Stimulated activated CD4-positive, alpha-beta T cell treated with anti-CD3 and anti-CD28 coated beads, Interleukin-4, amount 100 ng/mL, for 1 hour (primary cell): ENCODE measurements at places on chromosomes 13 and 19.

DNA sequence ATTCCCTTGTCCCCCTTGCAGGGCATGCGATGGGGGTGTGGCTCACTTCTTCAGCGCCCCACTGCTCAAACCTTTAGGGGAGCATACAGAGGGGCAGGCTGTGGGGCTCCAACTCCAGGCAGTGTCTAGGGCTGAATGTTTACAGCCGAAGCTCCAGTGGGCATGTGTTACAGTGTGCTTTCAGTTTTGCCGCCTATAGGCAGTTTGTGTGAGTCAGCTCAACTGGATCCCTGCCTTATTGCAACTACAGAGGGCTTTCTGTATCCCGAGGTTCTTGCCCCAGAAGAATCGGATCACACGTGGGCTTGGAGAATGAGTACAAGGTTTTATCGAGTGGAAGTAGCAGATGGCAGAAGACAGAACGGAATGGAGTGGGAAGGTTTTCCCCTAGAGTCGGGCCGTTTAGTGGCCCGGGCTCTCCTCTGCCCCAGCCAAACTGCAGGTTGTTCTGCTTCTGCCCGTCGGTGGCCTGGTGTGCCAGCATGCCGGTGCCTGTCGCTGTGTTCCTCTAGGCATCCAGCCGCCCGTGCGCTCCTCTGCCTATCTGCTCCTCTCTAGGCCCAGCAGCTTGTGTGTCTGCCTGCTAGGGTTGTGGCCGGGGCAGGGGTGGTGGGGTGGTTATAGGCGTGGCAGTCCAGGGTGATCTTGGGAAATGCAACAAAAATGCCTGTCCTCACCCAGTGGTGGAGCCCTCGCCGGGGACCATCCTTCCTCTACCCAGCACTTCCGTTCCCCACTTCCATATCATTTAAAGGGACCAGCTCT, 435.9 kb upstream of the SGCG start:
- DNase-seq, result no peak

DNA sequence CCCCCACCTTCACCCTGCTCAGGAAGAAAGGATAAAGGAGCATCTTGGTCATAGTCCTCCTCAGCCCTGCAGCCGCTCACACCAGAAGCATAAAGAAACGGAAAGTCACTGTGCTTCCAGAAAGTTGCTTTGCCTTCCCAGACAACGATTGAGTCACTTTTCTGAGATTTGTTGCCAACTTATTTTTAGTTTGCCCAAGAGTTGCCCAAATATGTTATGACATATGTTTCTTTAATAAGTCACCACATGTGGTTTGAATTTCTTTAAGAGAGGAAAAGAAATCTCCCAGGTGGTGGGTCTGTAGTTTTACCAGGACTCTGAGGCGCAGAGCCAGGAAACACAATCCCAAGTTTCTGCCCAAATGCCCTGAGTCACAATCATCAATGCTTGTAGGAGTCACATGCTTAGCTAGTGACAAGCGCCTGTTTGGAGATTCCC, 63.4 kb upstream of the LRCH1 start:
- DNase-seq, result no peak

GRCh38 chr13:26480246-26480855, 77.1 kb upstream of the WASF3 start:
- no peak for DNase-seq

DNA sequence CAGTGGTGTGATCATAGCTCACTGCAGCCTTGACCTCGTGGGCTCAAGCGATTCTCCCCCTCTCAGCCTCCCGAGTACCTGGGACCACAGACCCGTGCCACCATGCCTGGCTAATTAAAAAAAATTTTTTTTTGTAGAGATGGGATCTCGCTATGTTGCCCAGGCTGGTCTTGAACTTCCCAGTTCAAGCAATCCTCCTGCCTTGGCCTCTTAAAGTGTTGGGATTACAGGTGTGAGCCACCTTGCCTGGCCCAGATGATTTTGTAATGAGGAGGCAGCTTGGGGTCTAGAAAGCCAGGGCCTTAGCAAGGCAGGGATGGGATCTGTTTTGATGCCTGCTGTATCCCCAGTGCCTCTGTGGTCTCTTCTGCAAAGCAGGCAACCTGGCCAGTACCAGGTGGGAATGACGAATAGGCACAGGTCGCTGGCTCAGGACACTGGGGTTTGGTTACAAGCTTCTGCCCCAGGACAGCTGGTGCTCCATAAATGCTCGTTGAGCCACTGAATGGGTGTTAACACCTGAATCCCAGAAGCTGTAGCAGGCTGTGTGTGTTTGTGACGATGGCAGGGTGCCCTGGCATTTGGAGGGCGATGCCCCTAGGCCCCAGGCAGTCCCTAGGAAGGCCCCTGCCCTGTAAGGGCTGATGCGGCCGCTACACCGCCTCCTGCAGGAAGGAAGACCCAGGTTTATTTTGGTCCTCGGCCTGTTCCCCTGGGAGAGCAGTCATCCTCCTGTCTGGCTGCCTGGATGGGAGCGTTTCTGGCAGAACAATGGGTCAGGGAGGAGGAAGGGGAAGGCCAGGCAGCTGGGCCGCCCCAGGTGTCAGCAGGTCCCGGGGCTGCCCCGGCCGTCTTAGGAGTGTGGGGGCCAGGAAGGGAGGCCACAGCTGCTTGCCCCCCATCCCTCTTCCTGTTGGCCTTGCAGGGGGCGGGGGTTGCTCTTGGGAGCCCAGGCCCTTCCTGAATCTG, 8.6 kb downstream of the TNFAIP8L1 start:
- DNase-seq, result no peak

GRCh38 chr19:58550362-58551122, 4.4 kb downstream of the CHMP2A start:
- DNase-seq, result no peak

- no peak for DNase-seq
Measured at GRCh38 chr19:29404015-29404414, 121.8 kb upstream of the VSTM2B start.

DNA sequence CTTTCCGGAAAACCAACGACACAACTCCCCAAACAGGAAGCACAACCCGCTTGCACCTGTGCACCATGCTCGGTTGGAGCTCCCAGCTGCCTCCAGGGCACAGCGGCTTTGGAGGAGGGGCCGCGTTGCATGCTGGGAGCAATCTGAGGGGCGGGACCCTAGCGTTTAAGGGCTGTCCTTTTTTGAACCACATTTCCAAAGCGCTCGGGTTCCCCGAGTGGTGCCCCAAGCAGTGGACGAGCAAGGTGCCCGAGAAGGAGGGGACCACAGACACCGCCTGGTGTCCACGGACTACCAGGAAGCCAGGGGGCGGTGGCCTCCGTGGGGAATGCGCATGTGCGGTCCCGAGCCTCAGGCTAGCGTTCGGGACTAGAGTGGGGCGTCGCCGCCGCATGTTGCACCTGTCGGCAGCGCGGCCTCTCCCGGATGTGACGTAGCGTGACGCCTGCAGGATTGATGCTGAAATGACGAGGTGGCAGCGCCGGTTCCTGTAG, 11.9 kb upstream of the ZNF57 start:
- DNase-seq, result peak; percentile 68

GRCh38 chr19:33235996-33236350, 10.3 kb upstream of the SLC7A10 start:
- no peak for DNase-seq
